ENCODE measurements at places on chromosomes 2 and 18.

DNA sequence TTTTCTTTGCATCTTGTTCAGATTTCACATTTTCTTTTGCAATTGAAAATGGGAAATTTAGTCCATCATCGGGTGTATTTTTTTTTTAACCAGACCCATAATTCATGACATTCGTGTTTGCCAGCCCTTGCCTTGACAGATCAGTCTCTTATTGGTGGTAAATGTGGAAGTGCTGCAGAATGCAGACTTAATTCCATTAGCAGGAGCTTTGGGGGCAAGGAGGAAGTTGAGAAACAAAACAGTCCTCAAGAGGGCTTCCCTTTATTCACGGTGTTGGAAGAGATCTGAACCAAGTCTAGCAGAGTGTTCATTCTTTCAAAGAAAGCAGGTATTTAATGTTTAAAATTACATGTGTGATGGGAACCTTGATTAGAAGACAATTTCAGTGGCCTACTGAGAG is 16.6 kb upstream of the RPE start:
- DNase-seq = no peak

DNA sequence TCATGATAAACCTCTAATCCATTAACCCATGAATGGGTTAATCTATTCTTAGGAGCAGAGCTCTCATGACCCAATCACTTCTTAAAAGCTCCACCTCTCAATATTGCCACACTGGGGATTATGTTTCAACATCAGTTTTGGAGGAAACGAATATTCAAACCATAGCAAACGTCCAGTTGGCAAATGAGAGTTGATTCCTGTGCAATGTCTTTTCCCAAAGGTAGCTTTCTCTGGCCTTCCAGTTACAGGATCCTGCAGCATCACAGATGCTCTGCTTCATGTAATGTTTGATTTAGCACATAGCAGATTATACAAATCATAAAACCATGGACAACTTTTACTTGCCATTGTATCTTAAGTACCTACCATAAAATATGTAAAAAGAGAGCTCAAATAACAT is 481.0 kb downstream of the TNS1 start:
- no peak for DNase-seq

- DNase-seq = no peak
Measured at GRCh38 chr18:45059695-45060094, 379.0 kb downstream of the SETBP1 start.

DNA sequence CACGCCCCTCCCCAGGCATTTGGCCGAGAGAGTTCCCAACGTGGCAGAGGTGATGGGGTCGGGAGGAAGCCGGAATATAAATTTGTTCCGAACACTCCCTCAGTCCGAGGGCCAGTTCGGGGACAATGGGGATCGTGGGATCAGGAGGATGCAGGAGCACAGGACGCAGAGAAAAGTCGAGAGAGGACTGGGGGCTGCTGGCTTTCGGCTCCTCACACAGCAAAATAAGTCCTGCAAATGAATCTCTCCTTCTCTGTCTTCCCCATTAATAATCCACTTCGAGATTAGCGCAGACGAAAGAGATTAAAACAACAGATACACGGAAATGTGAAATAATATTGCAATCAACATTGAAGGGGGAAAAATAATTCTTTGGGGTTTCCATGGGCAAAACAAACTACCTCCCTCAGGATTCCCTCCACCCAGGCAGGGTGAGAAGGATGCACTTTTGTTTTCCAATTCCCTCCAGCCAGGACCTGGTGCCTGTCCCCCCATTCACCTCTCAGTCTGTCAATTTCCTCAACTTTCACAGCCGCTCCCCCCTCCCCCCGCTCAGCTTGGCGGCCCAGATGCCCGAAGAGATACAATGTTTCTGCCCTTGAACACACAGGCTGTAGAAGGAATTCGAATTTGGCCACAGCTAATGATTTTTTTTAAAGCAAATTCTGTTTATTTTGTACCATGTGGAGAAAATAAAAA is 3.1 kb upstream of the ZEB2 start:
- no peak for DNase-seq

DNA sequence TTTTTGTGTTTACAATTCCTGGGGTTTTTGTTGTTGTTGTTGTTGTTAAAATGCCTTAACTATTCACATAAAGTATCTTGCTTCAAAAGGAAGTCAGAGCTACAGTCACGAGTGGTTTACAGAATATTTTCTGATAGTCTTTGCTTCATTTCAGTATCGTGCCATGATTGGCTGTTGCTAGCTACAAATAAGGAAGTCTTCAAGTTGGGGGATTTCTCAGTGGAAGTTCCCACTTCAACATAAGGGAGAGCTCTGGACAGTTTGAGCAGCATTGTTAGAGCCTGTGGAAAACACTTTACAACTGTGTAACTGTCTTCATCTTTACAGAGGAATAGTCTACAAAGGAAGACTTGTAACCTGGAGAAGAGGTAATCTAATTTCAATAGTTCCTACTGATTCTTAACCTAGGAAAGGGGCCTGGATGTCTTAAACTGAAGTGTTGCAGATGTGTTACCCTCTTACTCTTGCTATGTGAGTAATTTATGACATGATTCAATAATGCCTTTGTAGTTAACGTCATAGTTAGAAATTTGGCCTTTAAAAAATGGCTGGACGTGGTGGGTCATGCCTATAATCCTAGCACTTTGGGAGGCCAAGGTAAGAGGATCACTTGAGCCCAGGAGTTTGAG is 23.4 kb upstream of the TANK start:
- DNase-seq = peak; percentile 31

DNA sequence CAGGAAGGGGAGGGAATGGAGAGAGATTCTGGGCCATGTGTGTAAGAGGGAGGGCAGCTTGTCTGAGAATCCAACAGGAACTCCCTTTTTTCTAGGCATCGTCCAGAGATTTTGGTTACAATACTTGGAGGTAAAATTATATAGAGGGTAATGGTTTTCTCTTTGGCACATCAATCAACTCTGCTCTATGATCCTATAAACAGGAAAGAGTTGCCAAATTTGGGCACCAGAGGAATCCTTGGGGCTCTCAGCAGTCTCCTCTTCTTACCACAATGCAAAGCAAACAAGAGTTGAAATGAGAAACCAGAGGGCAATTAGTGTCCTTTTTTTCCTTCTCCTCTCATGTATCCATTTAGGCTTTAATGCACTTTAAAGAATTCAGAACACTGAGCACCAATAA is 243.4 kb downstream of the SLC8A1 start:
- DNase-seq = no peak

- no peak for DNase-seq
Measured at GRCh38 chr2:2075875-2076529, 255.1 kb downstream of the MYT1L start.

GRCh38 chr2:171811245-171811628 is 82.8 kb downstream of the SLC25A12 start:
- DNase-seq = no peak

Measured in activated CD4-positive, alpha-beta T cell treated with anti-CD3 and anti-CD28 coated beads for 24 hours (primary cell).